ENCODE measurements at places on chromosomes 12 and 14.
A peak's percentile ranks its signal among the peaks of the same experiment; 100 is the strongest.

DNA sequence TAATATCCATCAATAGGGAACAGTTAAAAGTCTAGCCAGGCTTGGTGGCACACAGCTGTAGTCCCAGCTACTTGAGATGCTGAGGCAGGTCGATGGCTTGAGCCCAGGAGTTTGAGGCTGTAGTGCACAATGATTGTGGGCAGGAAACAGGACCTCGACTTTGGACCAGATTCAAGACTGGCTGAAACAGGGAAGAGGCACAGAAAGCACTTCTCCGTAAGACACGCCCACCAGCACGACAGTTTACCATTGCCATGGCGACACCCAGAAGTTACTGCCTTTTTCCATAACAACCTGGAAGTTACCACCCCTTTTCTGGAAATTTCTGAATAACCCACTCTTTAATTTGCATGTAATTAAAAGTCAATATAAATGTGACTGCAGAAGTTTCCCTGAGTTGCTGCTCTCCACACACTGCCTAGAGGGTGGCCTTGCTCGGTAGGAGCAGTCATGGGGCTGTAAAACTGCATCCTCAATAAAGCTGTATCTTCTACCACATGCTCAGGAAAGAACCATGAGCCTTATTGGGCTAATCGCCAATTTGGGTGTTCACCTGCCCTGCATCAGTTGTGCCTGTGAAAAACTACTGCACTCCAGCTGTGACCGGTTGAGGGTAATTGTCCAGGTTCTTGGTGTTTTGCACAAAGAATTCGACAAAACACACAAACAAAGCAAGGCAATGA lies 4.6 kb upstream of the LRRC23 start:
- DNase-seq: no peak

GRCh38 chr12:6459004-6459337 lies 7.1 kb downstream of the TAPBPL start:
- no peak for DNase-seq

GRCh38 chr12:24596768-24597388 lies 352.0 kb downstream of the BCAT1 start:
- no peak for DNase-seq

GRCh38 chr12:104292872-104293794 lies 10.4 kb upstream of the EID3 start:
- DNase-seq: no peak

GRCh38 chr14:98192946-98193345 lies 1079.1 kb downstream of the BCL11B start:
- no peak for DNase-seq

DNA sequence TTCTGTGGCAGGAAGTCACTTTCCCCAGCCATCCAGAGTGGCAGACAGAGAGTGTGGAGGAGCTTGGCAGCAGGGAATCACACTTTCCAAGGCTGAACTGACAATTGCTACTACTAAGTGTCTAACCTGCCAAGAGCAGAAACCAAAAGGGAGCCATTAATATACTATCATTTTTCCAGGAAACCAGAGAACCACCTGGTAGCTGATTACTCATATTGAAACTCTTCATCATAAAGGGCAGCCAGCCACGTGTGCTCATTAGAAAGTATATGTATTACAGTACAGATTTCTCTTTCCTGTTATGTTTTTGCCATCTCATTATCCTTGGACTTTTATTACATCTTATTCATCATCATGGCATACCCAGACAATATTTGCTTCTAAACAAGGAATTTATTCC lies 374.9 kb downstream of the GXYLT1 start:
- DNase-seq: no peak

GRCh38 chr12:51911788-51912711 lies 4.7 kb downstream of the ACVRL1 start:
- DNase-seq: no peak

DNA sequence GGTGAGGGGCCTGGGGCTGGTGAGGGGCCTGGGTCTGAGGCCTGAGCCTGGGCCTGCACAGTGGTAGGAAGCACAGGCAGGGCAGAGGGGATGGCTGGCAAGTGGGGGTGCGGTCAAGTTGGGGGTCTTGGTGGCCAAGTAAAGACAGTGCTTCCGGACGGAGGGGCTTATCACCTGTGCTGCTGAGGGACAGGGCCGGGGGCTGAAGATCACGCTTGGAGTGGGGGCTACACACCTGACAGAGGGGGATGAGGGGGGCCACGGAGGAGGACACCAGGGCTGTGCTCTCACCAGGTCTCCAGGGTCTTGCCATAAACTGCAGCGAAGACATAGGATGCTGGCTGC lies 12.2 kb downstream of the TEDC1 start:
- DNase-seq: no peak

- no peak for DNase-seq
Measured at GRCh38 chr14:82134411-82134810, 600.8 kb upstream of the SEL1L start.

DNA sequence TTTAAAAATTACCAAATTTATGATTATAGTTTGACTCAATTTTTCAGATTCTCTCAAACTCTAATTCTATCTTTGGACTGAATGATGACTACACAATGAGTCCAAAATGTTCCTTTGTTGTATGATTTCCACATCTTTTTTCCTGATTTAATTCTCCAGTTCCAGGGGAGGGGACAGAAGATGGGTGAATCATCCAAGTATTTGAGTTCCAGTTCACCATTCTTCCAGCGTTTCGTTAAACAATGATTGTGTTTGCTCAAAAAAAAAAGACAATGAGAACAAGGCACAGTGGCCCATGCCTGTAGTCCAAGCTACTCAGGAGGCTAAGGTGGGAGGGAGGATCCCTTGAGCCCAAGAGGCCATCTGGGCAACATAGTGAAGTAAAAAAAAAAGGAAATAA lies 23.8 kb downstream of the BAZ1A start:
- DNase-seq: no peak

DNA sequence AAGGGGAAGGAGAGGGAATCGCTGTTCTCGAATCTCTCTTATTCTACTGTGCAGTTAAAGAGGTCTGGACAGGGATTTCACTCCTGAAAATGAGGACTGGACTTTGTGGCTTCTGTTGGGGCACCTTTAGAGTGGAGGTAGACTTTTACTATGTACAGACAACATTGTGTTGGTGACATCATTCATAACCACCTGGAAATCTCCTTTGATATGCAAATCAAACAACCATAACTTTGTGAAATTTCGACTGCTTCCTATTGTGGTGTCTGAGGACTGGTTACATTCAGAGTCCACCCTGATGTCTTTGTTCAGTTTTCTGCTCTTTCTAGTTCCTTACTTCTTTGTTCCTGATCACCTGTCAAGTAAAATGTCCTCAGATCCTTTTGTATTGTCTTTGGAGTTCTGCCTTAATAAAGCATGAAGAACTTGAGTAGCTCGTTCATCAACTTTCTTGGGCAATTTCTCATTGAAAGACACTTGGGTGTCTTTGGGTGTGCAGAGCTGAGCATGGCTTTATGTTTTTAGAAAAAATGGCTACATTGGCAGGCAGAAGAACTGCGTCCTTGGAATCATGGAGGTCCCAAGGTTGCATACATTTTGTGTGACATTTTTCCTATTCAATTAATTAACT lies 29.8 kb downstream of the LRRK2 start:
- no peak for DNase-seq

- DNase-seq: no peak
Measured at GRCh38 chr12:117036547-117036946, 62.7 kb downstream of the TESC start.

- DNase-seq: peak; percentile 62
Measured at GRCh38 chr14:105581551-105582341, 55.4 kb downstream of the TMEM121 start.

GRCh38 chr14:85178864-85179263 lies 351.1 kb upstream of the FLRT2 start:
- DNase-seq: no peak

DNA sequence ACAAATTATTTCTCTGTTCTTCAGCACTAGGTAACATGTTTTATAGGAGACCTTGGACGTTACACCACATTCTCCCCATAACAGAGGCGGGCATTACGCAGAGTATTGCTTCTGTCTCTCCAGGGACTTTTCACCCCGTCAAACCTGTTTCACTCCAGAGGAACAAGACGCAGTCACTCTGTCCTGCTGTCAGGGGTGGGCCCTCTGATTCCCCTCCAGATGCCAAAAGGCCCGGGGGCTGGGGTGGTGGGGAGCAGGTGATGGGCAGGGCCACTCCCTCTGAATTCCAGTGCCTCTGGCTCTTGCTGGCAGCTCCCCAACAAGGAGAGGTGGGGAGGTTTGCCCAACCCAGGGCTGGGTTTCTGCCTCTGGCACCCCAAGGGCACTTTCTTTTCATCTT lies 71.9 kb downstream of the NTF3 start:
- no peak for DNase-seq

DNA sequence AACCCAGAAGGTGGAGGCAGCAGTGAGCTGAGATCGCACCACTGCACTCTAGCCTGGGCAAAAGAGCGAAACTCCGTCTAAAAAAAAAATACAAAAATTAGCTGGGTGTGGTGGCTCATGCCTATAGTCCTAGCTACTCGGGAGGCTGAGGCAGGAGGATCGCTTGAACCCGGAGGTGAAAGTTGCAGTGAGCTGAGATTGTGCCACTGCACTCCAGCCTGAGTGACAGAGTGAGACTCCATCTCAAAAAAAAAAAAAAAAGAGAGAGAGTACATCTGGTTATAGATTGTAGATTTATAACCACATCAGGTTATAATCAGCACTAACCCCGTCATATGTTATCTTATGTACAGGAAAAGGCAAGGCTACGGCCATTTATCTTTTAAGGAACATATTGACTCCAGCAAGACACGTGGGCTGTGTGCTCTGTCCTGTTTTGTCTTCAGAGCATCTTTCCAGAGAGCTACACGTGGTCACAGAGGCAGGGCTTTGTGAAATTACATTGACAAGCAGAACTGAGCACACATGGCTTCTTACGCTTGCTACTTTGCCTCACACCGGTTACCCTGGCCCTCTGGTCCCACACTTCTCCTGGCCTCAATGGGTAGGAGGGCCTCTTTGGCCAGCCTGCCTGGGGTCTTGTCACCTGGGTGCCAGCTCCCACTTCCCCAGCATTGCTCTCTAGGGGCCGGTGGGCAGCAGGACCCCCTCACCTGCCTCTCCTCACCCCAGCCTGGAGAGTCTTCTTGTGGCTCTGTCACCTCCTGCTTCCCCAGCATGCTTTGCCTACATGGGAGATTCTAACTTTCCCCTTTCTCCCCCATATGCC lies 6.8 kb upstream of the DYNC1H1 start:
- DNase-seq: no peak

DNA sequence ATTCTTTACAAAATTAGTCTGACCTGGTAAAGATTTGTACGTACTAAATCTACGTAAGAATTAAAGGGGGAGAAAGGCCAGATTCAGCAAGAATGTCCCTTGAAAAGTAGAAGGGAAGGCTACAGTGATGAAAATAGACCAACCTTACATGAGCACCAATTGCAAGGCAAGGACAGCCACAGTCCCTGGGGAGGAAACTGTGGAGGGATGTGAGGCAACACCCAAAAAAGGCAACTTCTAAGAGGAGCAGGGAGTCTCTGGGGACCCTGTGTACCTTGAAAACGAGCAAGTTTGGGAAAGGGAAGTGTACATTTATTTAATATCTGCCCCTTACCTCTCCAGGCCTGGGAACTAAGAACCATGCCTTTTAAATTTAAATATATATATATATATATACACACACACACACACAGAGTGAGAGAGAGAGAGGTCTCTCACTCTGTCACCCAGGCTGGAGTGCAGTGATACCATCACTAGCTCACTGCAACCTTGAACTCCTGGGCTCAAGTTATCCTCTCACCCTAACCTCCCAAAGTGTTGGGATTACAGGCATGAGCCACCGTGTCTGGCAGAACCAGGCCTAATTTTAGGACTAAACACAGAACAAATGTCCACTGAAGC lies 56.4 kb downstream of the TMCC3 start:
- DNase-seq: no peak

DNA sequence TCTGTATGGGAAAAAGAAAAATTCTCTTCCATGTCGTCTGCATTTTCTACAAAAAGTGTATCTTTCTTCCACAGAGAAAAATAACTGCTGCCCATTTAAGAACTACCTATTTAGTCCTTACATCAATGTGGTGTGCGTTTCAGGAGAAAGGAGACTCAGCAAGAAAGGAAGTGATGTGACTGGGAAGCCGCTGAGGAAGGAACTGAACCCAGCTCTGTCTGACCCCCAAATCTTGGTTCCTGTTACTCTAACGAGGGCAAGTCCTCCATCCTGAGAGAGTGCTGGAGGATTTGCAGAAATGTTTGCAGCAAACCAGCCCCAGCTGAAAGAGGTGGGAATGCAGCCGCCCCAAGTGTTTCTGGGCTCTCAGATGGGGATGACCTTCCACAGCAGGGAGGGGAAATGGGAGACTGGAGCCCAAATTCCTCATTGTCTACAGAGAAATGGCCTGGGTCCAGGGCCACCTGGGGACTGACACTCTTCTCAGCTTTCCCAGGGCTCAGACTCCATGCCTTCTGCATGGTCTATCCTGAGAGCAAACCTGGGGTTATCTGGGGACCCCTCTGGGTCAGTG lies 6.7 kb upstream of the MLEC start:
- no peak for DNase-seq

- no peak for DNase-seq
Measured at GRCh38 chr14:103255555-103255954, 78.5 kb upstream of the EIF5 start.

DNA sequence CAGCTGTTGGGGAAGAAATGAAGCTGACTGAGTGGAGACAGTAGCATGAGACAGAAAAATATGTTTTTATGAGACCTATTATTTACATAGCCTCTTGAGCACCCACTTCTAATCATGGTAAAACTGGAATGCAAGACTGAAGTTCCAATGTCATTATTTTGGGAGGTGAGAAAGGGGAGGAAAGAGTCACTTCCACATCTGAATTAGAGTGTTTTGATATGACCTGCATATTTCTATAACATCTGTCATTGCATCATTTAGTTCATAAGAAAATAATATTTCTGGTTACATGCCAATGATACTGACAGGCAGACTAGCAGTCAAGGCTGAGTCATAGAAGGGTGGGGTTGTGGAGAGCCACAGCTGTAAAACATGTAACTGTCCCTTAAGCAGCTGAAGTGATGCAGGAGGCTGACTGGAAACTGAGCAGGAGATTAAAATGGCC lies 26.7 kb downstream of the NTN4 start:
- DNase-seq: no peak

DNA sequence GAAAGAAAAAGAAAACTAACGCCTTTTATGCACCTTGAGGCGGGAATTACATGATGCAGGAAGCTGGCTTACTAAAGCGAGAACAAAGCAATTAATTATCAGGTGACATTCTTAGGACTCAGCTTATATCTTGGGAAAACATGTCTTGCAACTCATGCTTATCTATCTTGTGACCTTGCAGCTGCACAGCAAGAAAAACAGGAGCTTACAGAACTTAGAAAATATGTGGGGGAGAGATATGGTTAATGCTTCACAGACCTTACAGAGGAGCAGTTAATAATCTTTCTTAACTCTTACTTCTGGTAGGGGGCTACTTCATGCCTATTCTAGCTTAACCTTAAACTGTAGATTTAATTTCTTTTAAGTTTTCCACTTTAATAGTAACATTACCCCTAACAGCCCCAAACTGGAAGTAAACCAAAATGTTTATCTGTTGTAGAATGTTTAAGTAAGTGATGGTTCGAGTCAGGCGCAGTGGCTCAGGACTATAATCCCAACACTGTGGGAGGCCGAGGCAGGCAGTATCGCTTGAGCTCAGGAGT lies 13.2 kb upstream of the OR11G2 start:
- DNase-seq: no peak

GRCh38 chr12:15545334-15545733 lies 223.0 kb downstream of the PTPRO start:
- DNase-seq: no peak

GRCh38 chr12:1864867-1865266 lies 44.5 kb downstream of the LRTM2 start:
- no peak for DNase-seq

- no peak for DNase-seq
Measured at GRCh38 chr14:65428691-65429090, 16.2 kb downstream of the FUT8 start.

GRCh38 chr12:115146453-115146852 lies 462.5 kb upstream of the TBX3 start:
- DNase-seq: no peak
